Activated CD8-positive, alpha-beta memory T cell treated with anti-CD3 and anti-CD28 coated beads for 4 hours (primary cell): ENCODE measurements at places on chromosomes 1 and 21.

- DNase-seq, result no peak
These were observed 17.4 kb downstream of the TMCC2 start for GRCh38 chr1:205245096-205245495.

DNA sequence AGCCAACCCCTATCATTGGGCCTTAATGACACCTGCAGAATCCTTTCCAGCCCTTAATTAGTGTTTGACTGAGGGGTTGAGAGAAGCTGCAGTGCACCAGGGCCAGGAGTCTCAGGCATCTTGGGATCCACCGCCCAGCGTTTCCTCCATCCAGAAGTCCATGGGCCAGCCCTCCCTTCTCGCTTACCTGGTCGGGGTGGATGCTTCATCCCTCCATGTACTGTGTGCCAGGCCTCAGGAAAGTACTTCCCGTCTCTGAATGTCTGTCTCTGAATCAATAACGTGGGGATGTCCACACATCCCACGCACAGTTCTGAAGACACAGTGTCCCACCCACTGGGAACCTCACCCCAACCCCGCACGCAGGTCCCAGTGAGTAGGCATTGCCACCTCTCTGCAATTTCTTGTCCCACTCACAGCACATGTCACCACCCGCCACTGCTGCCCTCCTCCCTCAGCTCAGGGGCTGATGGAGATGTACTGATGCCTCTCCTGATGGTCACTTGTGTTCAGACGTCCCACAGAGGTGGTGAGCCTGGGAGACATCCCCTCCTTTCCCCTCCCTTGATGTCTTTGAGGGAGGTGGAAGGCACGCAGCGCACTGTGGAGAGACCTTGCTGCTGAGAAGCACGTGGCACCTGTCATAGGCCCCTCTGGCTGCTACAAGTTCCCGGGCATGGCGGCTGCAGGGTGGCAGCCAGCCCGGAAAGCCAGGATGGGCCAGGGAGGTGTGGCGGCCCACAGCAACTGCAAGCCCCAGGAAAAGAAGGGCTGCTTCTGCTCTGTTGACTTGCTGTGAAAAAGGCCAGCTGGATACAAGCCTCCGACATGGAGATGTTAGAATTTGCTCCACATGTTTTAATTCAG is 29.4 kb upstream of the PRSS38 start:
- DNase-seq, result no peak

DNA sequence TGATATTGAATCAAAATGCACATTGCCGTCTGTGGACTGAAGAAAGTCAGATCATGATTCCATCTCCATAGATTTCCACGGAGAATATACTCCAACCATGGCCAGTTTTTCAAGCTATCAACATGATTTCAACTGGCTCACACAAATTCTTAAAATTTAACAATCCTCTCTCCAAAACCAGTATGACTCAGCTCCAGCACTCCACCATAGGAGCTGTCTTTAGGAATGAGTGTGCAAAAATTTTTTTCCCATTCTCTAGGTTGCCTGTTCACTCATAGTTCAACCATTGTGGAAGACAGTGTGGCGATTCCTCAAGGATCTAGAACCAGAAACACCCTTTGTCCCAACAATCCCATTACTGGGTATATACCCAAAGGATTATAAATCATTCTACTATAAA is 40.8 kb downstream of the RGL1 start:
- DNase-seq, result no peak

- no peak for DNase-seq
These were observed at the start of gene MCM3AP for GRCh38 chr21:46285206-46285661. Gene MCM3AP, minus strand, starts transcription at chr21:46285611. Its CDS starts 325 bp downstream, at chr21:46285286.

GRCh38 chr21:45344576-45344975 is 56.9 kb upstream of the POFUT2 start:
- DNase-seq, result no peak

GRCh38 chr1:118244194-118244593 is 59.2 kb upstream of the SPAG17 start:
- DNase-seq, result no peak

GRCh38 chr1:11406845-11407244 is 72.1 kb upstream of the DISP3 start:
- no peak for DNase-seq
